ENCODE measurements at places on chromosomes 2 and 18.

DNA sequence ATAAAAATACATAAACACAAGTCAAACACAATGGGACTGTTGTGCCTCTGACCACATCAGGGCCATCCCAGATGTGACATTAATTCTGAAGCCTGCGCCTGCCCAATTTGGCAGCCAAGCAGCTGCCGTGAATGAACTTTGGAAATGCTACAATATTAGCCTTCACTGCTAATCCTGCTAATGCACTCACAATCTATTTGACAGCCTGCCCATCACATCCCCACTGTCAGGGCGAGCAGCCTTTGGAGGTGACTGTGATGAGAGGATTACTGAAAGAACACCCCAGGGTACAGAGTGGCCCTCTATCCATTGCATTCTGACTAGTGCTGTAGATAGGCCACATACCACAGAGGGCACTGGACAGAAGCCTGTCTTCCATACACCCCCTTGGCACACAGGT, 21.6 kb downstream of the OSR1 start:
- no peak for DNase-seq

GRCh38 chr2:119579424-119580295, 35.4 kb downstream of the CFAP221 start:
- no peak for DNase-seq

- DNase-seq = no peak
Measured at GRCh38 chr2:143429932-143430679, 300.9 kb downstream of the ARHGAP15 start.

DNA sequence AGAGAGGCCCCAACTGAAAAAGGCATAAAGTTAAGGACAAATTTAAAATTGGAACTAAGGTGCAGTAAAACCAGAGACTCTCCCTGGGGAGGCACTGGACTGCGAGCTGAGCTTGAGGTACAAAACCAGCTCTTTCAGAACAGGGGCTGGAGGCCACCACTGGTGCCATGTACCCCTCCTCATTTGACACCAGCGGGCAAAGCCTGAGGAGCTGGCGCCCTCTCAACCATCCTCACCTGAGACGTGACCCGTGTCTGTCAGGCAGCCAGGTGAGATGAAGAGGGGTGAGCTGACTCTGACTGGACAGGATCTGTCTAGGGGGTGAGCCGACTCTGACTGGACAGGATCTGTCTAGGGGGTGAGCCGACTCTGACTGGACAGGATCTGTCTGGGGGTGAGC, 68.5 kb downstream of the TMEM18 start:
- DNase-seq = no peak

DNA sequence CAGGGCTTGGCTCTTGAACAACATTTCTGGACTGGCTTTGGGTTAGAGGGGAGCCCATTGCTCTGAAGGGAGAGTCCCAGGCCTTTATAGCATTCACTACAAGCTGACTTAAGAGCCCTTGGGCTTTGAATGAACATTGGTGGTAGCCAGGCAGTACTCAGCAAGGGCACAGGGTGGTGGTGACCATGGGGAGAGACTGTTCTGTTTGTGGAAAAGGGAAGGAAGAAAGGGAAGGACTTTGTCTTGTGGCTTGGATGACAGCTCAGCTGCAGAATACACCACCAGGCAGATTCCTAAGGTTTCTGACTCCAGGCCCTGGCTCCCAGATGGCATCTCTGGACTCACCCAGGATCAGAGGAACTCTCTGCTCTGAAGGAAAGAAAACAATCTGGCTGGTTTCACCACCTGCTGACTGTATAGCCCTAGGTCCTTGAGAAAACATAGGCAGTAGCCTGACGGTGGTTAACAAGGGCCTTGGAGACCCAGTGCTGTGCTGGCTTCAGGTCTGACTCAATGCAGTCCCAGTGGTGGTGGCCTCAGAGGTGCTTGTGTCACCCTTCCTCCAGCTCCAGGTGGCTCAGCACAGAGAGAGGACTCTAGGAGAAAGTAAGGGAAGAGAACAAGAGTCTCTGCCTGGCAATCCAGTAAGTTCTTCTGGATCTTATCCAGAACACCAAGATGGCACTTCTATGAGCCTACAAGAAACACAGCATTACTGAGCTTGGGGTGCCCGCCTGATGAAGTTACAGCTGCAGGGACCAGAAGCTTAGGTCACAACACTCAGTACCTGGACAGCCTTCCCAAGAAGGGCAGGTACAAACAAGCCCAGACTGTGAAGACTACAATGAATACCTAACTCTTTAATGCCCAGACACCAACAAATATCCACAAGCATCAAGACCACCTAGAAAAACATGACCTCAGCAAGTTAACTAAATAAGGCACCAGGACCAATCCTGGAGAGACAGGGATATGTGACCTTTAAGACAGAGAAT, 16.4 kb upstream of the ABCB11 start:
- DNase-seq = no peak

DNA sequence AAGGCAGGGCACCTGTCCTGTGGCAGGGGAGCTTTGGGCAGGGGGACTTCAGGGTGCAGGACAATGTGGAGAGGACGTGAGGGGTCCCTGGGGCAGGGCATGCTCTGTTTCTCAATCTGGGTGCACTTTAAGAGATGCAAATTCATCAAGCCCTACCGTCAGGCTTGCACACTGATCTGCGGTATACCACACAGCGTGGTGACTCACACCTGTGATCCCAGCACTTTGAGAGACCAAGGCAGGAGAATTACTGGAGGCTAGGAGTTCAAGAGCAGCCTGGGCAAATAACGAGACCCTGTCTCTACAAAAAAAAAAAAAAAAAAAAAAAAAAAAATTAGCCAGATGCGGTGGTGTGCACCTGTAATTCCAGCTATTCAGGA, 10.2 kb upstream of the GPC1 start:
- no peak for DNase-seq

DNA sequence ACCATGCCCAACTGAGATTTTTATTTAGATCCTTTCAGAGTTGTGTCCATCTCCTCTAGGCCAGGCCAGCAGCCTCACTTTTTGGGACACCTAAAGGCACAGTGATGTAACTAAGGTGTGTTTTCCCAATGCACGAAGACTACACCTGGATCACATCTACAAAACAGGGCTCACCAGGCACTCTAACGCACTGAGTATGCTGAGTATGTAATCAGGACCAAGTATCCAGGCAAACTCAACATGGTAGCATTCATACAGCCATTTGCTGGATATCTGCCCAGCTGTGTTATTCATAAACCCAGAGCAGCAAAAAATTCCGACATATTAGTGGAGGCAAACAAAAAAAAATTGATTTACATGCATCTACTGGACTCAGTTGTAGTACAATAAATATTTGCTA, 33.8 kb downstream of the LPIN2 start:
- DNase-seq = no peak

GRCh38 chr2:136242100-136242499, 124.2 kb upstream of the CXCR4 start:
- no peak for DNase-seq

- DNase-seq = no peak
Measured at GRCh38 chr2:204049635-204050034, 113.1 kb downstream of the ICOS start.

- no peak for DNase-seq
Measured at GRCh38 chr2:207868855-207869596, 99.3 kb upstream of the FZD5 start.

DNA sequence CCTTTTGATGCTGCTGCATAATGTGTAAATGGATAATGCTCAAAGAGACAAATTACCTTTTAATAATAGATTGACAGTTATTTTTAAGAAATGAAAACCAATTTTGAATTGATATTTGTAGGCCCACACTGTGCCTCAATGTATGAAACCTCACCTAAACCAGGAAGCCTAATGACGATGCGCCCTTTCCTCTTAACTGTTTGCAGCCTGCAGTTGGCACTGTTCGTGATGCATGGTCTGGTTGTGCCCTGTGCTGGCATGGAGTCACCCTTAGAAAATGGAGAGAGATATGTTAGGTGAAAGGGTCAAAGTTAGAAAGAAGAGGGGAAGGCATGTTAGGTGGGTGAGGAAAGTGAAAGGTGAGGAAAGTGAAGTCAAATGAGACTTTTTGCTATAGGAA, 390.2 kb downstream of the PTPRM start:
- no peak for DNase-seq

GRCh38 chr2:107428781-107429180, 397.9 kb upstream of the RGPD4 start:
- no peak for DNase-seq
